CD4-positive, alpha-beta T cell (primary cell): ENCODE measurements at places on chromosomes 7 and 10. TPM values are rescaled to one million over a fixed set of nuclear protein-coding genes. Genes with fewer than 3 reads are reported as not detected.
A peak's percentile ranks its signal among the peaks of the same experiment; 100 is the strongest.

- no peaks in the 10 kb centered on the region for H3K27me3 ChIP-seq
- DNase-seq = no peak
- no peak overlapping the region for H3K27ac ChIP-seq
- no peaks in the 10 kb centered on the region for H3K36me3 ChIP-seq
- H3K4me1 ChIP-seq = no peaks in the 10 kb centered on the region
These were observed 114.7 kb upstream of the CELF2 start for GRCh38 chr10:10902951-10903350.

CNPY1 gene
- not detected for total RNA-seq

GIMAP4 gene
- 20.7 TPM for total RNA-seq

GRCh38 chr10:94683214-94684054 lies at the start of gene CYP2C18:
TSS of gene CYP2C18 (plus strand) at chr10:94683729. CDS start at chr10:94683820, 91 bp downstream.
- DNase-seq = no peak
- no peaks in the 10 kb centered on the region for H3K36me3 ChIP-seq
- H3K27me3 ChIP-seq = no peaks in the 10 kb centered on the region
- no peak within 1 kb of the TSS for H3K4me3 ChIP-seq
- no peak within 1 kb of the TSS for H3K27ac ChIP-seq
- no peaks in the 10 kb centered on the region for H3K4me1 ChIP-seq

GRCh38 chr7:70920876-70921275 lies 211.1 kb upstream of the GALNT17 start:
- no peaks in the 10 kb centered on the region for H3K36me3 ChIP-seq
- no peaks in the 10 kb centered on the region for H3K27me3 ChIP-seq
- H3K4me3 ChIP-seq = no peak overlapping the region
- no peak for DNase-seq
- no peaks in the 10 kb centered on the region for H3K4me1 ChIP-seq
- no peak overlapping the region for H3K27ac ChIP-seq

- no peak overlapping the region for H3K27ac ChIP-seq
- H3K27me3 ChIP-seq = peaks cover 2% of the 10 kb centered on the region
- H3K36me3 ChIP-seq = no peaks in the 10 kb centered on the region
- DNase-seq = no peak
These were observed 76.7 kb downstream of the ZRANB1 start for GRCh38 chr10:125018576-125019143.

CH25H gene
- total RNA-seq = 0.49 TPM

LFNG gene
- 96.7 TPM for total RNA-seq

GRCh38 chr10:71225291-71226058 lies 13.1 kb downstream of the UNC5B start:
- no peak overlapping the region for H3K4me3 ChIP-seq
- H3K27me3 ChIP-seq = peaks cover 5% of the 10 kb centered on the region
- no peaks in the 10 kb centered on the region for H3K36me3 ChIP-seq
- no peak for DNase-seq

GRCh38 chr10:109587366-109587765 lies 335.9 kb downstream of the XPNPEP1 start:
- no peak overlapping the region for H3K4me3 ChIP-seq
- H3K27me3 ChIP-seq = no peaks in the 10 kb centered on the region

- no peaks in the 10 kb centered on the region for H3K27me3 ChIP-seq
- H3K36me3 ChIP-seq = no peaks in the 10 kb centered on the region
- no peak overlapping the region for H3K27ac ChIP-seq
- H3K4me3 ChIP-seq = no peak overlapping the region
- H3K4me1 ChIP-seq = no peaks in the 10 kb centered on the region
These were observed 260.9 kb downstream of the SLC25A13 start for GRCh38 chr7:96061009-96061408.

GRCh38 chr7:127035203-127035849 lies 217.4 kb downstream of the GRM8 start:
- no peaks in the 10 kb centered on the region for H3K4me1 ChIP-seq
- no peaks in the 10 kb centered on the region for H3K36me3 ChIP-seq
- H3K27me3 ChIP-seq = no peaks in the 10 kb centered on the region
- DNase-seq = no peak
- no peak overlapping the region for H3K27ac ChIP-seq

DNA sequence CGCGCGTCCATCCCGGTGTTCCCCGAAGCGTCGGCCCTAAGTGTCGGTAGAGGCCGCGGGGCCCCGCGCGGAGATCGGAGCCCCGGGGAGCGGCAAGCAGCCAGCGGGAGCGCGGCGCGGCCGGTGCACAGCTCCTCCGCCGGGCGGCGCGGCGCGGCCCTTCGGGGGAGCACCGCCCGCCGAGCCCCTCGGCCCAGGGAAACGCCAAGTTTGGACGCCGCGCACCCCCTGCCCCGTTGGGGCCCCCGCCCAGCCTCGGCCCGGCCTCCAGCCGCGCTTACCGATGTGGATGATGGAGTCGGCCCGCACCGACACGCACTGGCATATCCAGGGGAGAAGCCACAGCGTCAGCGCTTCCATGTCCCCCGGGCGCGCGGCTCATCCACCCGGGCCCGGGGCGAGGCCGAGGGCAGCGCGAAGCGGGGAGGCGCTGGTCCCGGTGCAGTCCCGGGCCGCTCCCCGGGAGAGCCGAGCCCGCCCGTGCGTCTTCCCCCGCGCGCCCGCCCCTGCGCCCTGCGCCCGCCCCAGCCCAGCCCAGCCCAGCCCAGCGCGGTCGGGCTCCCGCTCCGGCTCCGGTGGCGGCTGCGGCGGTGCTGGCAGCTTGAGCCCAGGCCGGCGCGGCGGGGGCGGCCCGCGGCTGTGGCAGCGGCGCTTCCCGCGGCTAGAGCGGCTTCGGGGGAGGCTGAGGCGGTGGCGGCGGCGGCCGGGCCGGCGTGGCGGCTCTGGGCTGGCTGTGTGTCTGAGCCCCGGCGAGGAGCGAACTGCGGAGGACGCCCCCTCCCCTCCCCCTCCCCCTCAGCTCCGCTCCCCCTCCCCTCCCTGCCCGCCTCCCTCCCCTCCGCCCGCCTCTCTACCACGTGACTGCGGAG lies at the start of gene GRID1:
GRID1 (minus strand) TSS at position 763 of the 869 bp plus-strand sequence.
- H3K36me3 ChIP-seq = no peaks in the 10 kb centered on the region
- peaks cover 64% of the 10 kb centered on the region for H3K27me3 ChIP-seq
- H3K27ac ChIP-seq = no peak within 1 kb of the TSS
- no peak within 1 kb of the TSS for H3K4me3 ChIP-seq
- no peak for DNase-seq

CCL24 gene
- not detected for total RNA-seq

STEAP1B gene
- total RNA-seq = not detected

DNA sequence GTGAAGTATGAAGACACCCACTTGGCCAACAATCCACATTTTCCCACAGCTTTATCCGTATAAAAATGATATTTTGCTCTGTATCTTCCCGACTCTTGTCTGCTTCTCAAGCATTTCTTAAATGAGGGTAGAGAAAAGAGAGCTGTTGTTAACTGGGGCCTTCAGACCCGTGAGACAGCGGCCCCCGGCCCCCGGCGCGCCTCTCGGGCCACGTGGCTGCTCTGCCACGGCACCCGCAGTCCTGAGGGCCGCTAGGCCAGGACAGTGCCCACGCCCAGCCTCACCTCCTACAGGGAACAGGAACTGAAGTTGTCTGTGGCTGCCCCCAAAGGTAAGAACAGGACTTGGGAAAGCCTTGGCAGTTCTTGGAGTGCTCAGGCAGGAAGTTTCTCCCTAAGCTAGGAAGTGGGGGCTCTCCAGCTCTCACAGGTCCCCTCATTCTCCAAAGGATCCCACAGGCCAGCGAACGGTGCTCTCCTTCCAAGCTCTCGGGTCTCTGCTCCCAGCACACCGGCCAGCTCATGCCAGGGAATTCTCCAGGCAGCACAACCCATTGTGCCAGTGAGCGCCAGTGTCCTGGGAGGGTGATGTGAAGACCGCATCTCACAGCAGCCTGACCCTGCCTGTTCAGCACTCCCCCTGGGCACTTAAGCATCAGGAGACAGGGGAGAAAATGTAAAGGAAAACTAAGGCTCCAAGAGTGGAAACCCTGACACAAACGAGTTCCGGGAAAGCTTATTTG lies 230.3 kb upstream of the PFKP start:
- no peaks in the 10 kb centered on the region for H3K4me1 ChIP-seq
- no peak overlapping the region for H3K4me3 ChIP-seq
- H3K36me3 ChIP-seq = no peaks in the 10 kb centered on the region
- no peak for DNase-seq
- no peaks in the 10 kb centered on the region for H3K27me3 ChIP-seq

GRCh38 chr7:128362670-128363069 lies 1.2 kb upstream of the PRRT4 start:
- peaks cover 30% of the 10 kb centered on the region for H3K27me3 ChIP-seq
- peaks cover 21% of the 10 kb centered on the region for H3K4me1 ChIP-seq
- no peak overlapping the region for H3K27ac ChIP-seq

GRCh38 chr7:73977619-73978618 lies 50.1 kb upstream of the ELN start:
- H3K27ac ChIP-seq = no peak overlapping the region
- no peak overlapping the region for H3K4me3 ChIP-seq
- no peaks in the 10 kb centered on the region for H3K4me1 ChIP-seq
- H3K27me3 ChIP-seq = no peaks in the 10 kb centered on the region
- no peaks in the 10 kb centered on the region for H3K36me3 ChIP-seq
- no peak for DNase-seq

GRCh38 chr10:13053794-13054462 lies 46.0 kb upstream of the OPTN start:
- H3K27me3 ChIP-seq = no peaks in the 10 kb centered on the region
- no peak for DNase-seq
- H3K27ac ChIP-seq = no peak overlapping the region
- no peaks in the 10 kb centered on the region for H3K36me3 ChIP-seq
- H3K4me3 ChIP-seq = no peak overlapping the region

GRCh38 chr7:768881-769504 lies 41.9 kb upstream of the PRKAR1B start:
- H3K4me3 ChIP-seq = no peak overlapping the region
- H3K36me3 ChIP-seq = peaks cover 26% of the 10 kb centered on the region
- H3K27ac ChIP-seq = no peak overlapping the region
- H3K27me3 ChIP-seq = no peaks in the 10 kb centered on the region

LIPJ gene
- total RNA-seq = not detected

FZD1 gene
- 0.28 TPM for total RNA-seq

AIFM2 gene
- total RNA-seq = 2.5 TPM

DNA sequence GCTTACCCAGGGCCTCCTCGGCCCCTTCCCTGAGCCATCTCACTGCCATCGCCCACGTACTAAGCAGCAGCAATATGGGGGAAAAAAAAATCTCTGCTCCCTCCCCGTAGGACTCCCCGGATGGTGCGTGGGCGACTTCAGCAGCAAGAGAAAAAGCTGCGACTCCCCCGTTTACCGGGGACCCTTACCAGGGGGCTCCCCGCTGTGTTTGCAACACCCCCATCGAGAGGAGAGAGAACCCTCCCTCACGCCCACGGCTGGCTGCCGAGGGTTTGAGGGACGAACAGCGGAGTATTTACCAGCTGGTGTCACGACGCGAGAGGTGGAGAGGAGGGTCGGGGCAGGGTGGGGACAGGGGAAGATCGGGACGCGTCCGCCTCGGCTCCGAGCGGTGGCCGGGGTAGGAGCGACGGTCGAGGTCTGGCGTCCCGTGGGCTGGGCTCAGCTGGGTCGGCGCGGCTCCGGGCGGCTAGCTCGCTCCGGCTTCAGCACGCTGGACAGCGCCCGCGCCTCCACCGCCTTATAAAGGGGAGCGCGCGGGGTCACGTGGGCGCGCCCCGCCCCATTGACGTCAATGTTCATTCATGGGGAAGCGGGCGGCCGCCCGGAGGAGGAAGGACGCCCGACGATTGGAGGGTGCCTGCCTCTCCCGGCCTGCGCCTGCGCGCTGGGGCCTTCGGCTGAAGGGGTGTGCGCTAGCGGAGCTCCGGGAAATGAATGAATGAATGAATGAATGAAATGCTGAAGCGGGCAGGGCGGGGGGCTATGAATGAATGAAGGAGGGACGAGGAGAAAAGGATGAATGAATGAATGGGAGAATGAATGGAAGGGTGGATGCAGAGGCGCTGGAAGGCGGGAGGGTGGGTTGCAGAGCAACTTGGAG lies at the start of gene VGF:
VGF (minus strand) TSS at position 495 of the 883 bp plus-strand sequence. CDS start 726 bp downstream, outside the sequence.
- peaks cover 78% of the 10 kb centered on the region for H3K27me3 ChIP-seq
- peak; percentile 97 for DNase-seq
- peaks cover 58% of the 10 kb centered on the region for H3K4me1 ChIP-seq
- peak within 1 kb of the TSS; percentile 19 for H3K4me3 ChIP-seq

BLNK gene
- not detected for total RNA-seq

DNA sequence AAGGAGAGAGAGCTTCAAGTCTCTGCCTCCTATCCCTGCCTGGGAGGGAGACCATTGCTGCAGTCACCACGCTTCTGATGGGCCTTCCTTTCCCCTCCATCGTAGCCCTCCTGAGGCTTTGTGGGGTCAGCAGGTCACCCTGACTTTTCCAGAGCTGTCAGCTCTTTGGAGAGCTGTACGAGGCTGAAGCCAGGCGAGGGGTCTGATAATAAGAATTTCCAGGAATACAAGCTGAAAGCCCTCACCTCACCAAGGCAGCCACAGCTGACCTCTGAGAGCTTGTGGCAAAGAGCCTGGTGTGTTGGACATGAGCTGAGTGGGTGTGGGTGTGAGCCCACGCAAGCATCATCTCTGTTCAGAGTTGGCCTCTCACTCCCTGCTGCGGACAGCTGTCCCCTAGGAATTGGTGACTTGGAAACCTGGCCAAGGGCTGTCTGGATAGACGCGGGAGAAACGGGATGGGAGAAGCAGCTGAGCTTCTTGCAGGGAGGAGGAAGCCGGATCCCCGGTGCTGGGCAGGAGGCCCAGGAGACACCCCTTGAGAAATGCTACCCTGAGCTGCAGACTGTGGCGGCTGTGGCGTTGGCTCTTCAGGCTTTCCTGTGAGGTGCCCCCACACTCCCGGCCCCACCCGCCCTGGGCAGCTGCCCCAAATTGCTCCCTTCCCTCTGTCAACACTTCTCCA lies 122.1 kb upstream of the BTBD16 start:
- peaks cover 2% of the 10 kb centered on the region for H3K27me3 ChIP-seq
- DNase-seq = no peak
- H3K36me3 ChIP-seq = no peaks in the 10 kb centered on the region
- no peaks in the 10 kb centered on the region for H3K4me1 ChIP-seq
- H3K4me3 ChIP-seq = no peak overlapping the region
- no peak overlapping the region for H3K27ac ChIP-seq

DNA sequence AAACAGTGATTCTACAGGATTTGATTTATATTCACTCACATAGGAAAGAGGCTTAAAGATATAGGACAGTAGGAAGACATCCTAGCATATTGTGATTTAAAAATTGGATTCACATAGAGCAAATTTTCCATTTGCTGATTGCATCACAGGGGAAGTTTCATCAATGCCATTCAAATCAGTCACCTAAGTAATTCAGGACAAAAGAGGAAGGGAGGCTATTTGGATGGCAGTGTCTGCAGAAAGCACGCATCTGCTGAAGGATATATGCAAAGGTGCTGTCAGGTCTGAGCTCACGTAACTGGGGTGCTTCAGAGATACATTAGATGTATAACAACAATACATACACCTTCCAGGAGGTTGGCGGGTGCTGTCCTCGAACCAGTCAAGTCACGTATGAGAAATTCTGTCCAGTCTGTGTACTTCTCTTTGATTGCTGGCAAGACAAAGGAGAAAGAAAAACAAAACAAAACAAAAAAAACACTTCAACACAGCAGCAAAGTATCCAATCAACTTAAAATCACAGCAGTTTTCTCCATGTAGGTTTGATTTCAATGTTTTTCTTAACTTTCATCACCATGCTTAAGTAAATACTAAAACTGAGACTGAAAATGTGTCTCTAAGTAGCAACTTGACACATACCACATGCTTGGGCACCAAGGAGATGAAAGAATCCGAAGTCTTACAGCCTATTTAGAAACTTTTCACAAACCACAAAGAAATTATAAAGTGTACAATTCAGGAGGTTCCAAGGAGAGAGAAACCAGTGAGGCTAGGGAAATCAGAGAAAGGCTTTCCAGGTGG lies 125.1 kb downstream of the SFMBT2 start:
- H3K4me1 ChIP-seq = peaks cover 3% of the 10 kb centered on the region
- H3K36me3 ChIP-seq = peaks cover 16% of the 10 kb centered on the region
- H3K27ac ChIP-seq = no peak overlapping the region
- no peak overlapping the region for H3K4me3 ChIP-seq

GRCh38 chr7:4270941-4271715 lies 411.0 kb upstream of the FOXK1 start:
- H3K27ac ChIP-seq = no peak overlapping the region
- H3K27me3 ChIP-seq = no peaks in the 10 kb centered on the region
- no peak for DNase-seq
